Frontal cortex (tissue), 4 donors: ENCODE measurements at places on chromosomes 5 and 9. TPM values are rescaled to one million over a fixed set of nuclear protein-coding genes. Genes with fewer than 3 reads are reported as not detected.

Gene ZDHHC21
- total RNA-seq = 53.4 TPM

Gene PARP8
- 48.5 TPM for total RNA-seq

Gene MYORG
- 2.4 TPM for total RNA-seq

Gene IFNW1
- total RNA-seq = not detected

Gene RASGRF2
- 12.2 TPM for total RNA-seq

Gene NUTM2G
- not detected for total RNA-seq

Gene CAMK4
- 67.3 TPM for total RNA-seq

Gene DMAC1
- 32.2 TPM for total RNA-seq

Gene ALDH7A1
- total RNA-seq = 38.3 TPM

Gene PCDHGB2
- total RNA-seq = 6.1 TPM

Gene NEUROG1
- 0.41 TPM for total RNA-seq

Gene CTSL
- total RNA-seq = 33.0 TPM

Gene ANKRD55
- 2.0 TPM for total RNA-seq

Gene FCHO2
- total RNA-seq = 59.9 TPM

Gene GBGT1
- total RNA-seq = 2.0 TPM

Gene NPR2
- total RNA-seq = 11.0 TPM

Gene FAM221B
- not detected for total RNA-seq

Gene TBC1D9B
- 24.1 TPM for total RNA-seq

Gene IRF1
- 1.2 TPM for total RNA-seq

Gene PLEKHG4B
- 3.7 TPM for total RNA-seq

Gene PCDHA12
- total RNA-seq = 11.0 TPM

Gene HTR4
- 1.2 TPM for total RNA-seq

Gene SEC24A
- total RNA-seq = 17.9 TPM

Gene CHD1
- 63.2 TPM for total RNA-seq

Gene PALM2AKAP2
- total RNA-seq = 4.1 TPM

Gene SHOC1
- total RNA-seq = not detected

Gene FER
- total RNA-seq = 75.4 TPM

Gene AUH
- 20.0 TPM for total RNA-seq

Gene SLC4A9
- total RNA-seq = under 0.01 TPM

Gene BARHL1
- not detected for total RNA-seq

Gene ARID3C
- 0.82 TPM for total RNA-seq

Gene ELP1
- total RNA-seq = 51.8 TPM

Gene WDR41
- 87.2 TPM for total RNA-seq

Gene SNCAIP
- total RNA-seq = 37.9 TPM

Gene AQP7
- not detected for total RNA-seq

Gene ACOT12
- 1.6 TPM for total RNA-seq

Gene TSSK1B
- total RNA-seq = under 0.01 TPM

Gene FASTKD3
- total RNA-seq = 18.8 TPM

Gene N4BP3
- 4.1 TPM for total RNA-seq

Gene TRIM36
- 105 TPM for total RNA-seq

Gene LCN15
- not detected for total RNA-seq

Gene EPB41L4B
- total RNA-seq = 2.9 TPM

Gene IL17B
- not detected for total RNA-seq

Gene TNFSF15
- under 0.01 TPM for total RNA-seq

Gene KIF4B
- total RNA-seq = 0.41 TPM
